ENCODE measurements at places on chromosomes 4 and X. TPM values are rescaled to one million over a fixed set of nuclear protein-coding genes. Genes with fewer than 3 reads are reported as not detected.

DNA sequence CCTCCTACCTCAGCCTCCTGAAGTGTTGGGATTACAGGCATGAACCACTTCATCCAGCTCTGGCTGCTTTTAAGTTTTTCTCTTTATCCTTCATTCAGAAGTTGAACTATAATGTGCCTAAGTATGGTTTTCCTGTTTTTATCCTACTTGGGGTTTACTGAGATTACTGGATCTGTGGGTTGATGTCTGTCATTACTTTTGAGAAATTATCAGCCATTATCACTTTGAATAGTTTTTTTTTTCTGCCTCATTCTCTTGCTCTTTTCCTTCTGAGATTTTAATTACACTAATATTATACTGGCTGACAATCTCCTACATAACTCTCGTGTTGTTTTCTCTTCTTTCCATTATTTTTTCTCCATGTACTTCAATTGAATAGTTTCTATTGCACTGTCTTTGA is 47.6 kb upstream of the MORC4 start:
- no peak for DNase-seq

DNA sequence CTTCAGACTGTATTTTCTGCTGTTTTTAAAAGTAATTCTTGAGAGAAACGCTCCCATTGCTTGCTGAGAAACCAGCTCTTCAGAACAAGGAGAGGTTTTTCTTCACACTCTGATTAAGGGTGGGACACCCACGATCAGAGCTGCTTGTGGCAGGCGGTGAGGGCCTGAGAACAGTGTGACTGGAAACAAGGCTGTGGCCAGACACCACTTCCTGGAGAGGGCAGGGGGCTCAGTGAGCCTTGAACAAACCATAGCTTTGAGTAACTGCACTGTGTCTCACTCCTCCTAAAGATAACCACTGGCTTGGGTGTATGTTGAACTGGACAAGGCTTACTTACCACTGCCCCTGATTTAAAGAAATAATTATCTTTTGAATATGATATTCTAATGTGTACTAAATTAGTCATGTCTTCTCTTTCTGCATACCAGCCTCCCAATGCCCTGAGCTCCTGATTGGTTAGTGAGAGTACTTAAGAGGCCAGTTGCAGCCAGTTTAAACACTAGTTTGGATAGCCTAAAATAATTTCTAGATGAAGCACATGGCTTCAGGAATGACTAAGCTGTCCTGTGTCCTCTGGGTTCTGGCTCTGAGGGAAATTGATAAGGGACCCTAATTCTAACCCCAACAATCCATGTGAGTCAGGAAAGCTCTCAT is 3.7 kb upstream of the GPR82 start:
- DNase-seq, result no peak

GRCh38 chrX:15816438-15816809 is 26.1 kb downstream of the ZRSR2 start:
- DNase-seq, result no peak

Gene MAMLD1
- 1.4 TPM for total RNA-seq

Gene PLRG1
- total RNA-seq, result 37.9 TPM
